ENCODE measurements at places on chromosomes 6 and 20.

DNA sequence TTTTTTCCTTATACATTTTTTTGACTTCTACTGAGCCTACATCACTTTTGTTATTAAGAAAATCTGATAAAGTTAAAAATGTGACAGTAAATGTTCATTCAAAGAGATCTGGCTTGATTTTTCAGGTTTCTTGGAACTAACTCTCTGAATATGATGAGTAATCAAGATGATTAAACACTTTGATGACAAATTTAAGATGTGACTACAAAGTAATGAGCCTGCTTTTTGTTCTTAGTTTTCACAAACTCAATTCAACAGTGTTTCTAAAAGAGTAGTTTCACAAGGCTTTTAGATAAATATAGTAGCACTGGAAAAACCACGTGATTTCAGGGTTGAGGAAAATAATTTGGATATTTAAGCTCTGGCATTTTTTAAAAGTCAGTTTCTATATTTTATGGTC lies 37.9 kb upstream of the HDDC2 start:
- no peak for DNase-seq

DNA sequence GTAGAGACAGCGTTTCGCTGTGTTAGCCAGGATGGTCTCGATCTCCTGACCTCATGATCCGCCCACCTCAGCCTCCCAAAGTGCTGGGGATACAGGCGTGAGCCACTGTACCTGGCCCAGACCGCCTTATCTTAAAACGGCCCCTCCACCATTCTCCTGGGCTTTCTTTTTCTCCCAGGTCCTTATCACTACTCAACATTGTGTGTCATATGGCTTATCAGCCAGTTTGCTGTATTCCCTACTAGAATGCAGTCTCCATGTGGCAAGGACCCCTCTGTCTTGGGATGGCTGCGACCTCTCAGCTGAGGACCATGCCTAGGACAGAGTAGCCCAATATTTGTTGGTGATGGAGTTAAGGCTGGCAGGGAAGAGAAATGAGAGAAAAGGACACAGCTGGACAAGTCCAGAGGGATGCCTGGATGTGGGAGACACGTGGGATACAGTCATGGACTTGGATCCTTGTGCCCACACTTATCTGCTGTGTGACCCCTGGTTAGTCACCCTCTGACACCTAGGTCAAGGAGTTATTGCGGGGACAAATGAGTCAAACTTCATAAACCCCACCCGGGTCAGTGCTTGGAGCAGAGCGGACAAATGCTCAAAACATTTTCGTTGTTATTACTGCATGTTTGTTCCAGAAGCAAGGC lies 24.0 kb downstream of the ADA start:
- DNase-seq: no peak

DNA sequence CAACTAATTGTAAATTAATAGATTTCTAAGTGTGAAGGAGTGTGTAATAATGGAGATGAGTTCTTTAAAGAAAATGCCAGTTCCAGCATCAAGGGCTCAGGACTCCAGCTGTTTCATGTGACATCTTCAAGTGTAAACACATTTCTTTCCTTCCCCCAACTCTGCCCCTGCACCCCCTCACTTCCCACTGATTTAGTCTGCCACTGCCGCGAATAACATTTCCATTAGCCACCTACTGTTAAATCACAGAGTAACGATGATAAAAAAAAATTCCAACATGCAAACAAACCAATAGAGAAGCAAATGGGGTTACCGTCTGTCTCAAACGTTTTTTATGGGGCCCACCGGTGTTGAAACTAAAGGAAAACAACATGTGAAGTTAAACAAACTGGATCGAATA lies 414.3 kb downstream of the SAMD5 start:
- no peak for DNase-seq

- DNase-seq: no peak
Measured at GRCh38 chr6:116278854-116279231, 887 bp downstream of the TSPYL1 start.

DNA sequence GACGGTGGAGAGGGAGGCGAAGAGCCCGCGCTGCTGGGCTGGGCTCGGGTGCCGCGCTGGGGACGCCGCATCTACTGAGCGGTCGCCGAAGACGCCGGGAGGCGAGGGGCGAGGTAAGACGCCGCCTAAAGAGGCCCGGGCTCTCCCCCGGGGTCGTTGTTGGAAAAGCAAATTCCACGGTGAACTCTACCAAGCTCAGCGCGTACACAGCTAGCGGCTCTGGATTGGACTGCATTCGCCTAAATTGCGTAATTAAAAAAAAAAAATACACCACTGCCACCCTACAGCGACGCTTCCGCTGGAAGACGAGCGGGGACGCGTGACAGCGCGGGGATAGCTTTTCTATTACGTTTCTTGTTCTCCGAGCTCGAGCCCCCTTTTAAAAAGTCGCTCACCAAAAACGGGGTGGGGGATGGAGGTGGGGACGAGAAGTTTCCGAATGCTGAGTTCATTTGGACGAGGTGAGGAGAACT lies 92.0 kb upstream of the PRDM1 start:
- DNase-seq: no peak

- no peak for DNase-seq
Measured at GRCh38 chr20:33653218-33653899, 8.8 kb upstream of the C20orf144 start.

GRCh38 chr6:163387317-163387716 lies 27.2 kb upstream of the QKI start:
- DNase-seq: no peak

DNA sequence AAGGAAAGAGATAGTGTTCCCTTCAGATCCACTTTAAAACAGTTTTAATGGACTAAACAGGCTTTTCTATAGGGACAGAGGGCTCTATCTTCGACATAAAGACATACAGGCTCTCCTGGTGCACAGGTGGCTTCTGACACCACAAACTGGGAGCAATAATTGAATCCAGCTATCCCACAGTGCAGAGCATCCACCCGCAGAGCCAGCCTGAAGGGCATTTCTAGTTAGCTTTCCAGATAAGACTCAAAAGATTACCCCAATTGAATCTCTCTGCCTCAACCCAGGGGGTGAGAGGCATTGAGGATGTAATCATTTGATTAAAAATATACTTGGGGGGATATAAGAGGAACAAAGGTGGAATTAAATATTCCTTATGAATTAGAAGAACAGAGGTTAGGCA lies 64.8 kb upstream of the BEND3 start:
- DNase-seq: no peak

DNA sequence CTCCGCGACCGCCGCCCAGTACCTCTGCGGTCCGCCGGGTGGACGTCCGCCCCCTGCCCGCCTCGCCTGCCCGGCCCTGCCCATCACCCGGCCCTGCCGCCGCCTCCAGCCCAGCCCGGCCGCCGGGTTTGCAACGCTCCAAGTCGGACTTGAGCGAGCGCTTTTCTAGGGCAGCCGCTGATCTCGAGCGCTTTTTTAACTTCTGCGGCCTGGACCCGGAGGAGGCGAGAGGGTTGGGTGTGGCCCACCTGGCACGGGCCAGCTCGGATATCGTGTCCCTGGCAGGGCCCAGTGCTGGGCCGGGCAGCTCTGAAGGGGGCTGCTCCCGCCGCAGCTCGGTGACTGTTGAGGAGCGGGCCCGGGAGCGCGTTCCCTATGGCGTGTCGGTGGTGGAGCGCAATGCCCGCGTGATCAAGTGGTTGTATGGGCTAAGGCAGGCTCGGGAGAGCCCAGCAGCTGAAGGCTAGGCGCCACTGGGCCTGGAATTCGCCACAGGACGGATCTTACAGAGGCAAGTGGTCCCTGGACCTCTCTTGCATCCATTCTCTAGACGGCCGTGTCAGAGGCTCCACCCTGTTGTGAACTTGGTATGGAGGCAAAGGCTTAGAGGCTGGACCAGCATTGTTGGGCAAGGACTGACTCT lies 11.8 kb downstream of the FAM110A start:
- no peak for DNase-seq

DNA sequence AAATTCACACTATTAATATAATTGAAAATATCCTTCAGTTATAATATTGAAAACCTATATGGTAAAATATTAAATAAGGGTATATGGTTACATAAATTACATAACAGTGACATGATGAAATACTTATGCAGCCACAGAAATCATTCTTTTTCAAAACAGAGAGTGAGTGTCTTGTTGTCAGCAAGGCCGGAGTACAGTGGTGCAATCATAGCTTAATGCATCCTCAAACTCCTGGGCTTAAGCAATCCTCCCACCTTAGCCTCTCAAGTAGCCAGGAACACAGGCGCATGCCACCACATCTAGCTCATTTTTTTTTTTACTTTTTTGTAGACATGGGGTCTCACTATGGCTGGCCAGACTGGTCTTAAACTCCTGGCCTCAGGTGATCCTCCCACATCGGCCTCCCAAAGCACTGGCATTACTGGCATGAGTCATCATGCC lies 40.4 kb downstream of the FAM8A1 start:
- DNase-seq: no peak

DNA sequence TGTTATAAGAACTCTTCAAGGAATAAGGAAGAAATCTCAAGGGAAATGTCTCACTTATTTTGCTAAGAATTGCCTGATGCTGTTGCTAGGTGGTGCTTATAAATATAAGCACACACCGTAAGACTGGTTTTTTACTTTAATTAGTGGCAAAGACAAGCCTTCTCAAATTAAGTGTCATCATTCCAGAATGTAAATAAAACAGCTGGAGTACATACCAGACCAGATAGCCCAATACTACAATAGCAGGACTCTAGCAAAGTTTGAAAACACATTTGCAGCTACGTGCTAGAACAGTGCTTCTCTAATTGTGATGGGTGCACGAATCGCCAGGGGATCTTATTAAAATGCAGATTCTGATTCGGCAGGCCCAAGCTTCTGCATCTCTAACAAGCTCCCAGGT lies 6.8 kb downstream of the CNKSR3 start:
- no peak for DNase-seq

DNA sequence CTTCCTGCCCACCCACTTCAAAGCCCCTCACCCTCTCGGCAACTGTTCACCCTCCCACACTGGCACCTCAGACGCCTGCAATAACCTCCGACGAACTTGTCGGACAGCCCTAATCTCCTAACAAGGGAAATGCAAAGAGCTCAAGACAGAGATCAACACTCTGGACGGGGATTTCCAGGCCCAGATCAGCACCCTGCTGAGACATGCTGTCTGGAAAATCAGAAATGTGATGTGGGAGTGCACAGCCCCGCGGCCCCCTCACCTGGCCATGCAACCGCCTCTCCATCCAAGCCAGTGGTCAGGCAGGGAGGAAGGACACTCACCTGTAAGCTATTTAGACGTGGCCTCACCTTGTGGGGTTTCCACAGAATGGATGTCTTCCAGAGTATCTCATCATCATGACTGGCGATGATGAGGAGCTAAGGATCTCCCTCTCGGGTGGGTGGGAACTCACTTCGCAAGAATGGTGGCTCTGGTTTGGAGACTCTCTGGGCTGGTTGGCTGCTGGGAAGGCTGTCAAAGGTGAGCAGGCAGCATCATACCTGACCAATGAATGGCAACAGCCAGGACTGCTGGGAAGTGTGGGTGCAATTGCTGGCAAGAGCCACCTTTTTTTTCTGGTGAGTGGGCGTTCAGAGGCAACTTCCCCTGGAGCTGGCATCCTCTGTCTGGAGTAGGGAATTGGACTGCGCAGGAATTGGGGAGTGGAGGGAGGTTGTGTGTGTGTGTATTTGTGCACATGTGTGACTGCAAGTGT lies 28.1 kb upstream of the ADTRP start:
- DNase-seq: no peak

GRCh38 chr20:4283016-4283415 lies 267.7 kb upstream of the RNF24 start:
- no peak for DNase-seq

DNA sequence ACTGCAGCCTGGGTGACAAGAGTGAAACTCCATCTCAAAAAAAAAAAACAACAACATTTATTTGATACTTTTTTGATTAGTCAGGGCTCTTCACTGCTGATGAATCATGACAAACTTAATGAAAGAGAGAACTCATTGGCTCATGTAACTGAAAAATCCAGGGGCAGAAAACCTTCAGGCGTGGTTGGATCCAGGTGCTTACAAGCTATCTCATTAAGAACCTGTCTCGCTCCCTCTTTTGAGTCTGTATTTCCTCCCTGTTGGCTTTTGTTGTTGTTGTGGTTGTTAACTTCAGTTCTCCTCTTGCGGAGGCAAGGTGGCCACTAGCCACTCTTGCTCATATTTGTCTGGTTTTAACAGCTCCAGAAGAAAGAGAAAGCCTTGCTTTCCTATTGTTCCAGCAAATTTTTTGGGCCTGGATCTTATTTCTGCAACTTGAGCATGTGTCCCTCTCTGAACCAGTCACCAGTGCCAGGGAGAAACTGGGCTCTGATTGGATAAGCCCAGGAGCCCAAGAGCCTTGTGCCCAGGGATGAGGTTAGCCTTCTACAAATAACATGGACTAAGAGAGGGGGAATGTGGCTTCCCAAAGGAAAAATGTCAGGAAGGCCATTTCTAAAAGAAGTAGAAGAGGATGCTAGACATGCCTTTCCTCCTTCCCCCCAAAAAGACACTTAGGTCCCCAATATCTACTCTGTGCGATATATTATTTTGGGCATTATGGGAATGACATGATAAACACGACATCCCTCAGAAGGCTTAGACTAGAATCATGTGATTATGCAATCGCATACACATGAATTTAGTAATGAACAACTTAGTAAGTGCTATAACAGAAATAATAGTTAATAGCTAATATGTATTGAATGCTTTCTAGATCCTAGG lies 64.5 kb downstream of the PHACTR2 start:
- DNase-seq: no peak

- no peak for DNase-seq
Measured at GRCh38 chr6:153123801-153124200, 7.3 kb downstream of the RGS17 start.

DNA sequence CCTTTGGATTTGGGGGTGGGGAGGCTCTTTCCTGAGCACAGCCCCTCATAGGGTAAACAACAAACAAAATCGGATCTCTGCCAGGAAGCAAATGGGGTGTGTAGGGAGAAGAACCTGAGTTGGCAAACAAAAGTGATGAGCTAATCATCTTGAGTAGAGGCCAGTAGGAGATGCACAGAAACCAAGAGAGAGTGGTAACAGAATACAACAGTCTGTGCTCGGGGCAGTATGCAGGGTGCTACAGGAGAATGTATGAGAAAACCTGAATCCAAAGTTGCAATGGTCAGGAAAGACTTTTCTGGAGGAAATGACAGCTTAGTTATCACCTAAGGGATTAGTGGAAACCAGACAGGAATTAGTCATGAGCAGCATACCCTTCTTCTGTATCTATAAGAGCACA lies 177.8 kb downstream of the CDKAL1 start:
- DNase-seq: no peak

DNA sequence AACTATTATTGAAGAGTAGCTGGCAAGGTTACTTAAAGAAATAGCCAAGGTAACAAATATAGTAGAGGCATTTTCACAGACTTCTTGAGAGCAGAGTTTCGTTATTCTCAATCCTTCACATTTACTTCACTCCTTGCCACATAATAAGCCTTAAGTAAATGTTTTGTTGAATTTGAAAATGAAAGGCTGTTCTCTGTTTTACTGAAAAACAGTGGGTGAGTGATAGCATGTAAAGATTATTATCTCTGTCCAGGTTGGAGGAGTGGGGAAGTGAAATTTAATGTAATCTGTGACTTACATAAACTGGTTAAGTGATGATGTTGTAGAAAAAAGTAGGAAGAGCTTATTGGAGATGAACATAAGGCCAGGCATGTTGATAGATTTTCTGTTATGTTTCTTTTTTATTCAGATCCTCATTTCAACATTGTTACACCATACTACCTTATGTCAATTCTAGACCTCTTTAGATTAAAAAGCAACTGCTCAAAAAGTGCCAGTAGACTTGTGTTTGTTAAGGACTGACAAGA lies 55.0 kb downstream of the QKI start:
- DNase-seq: no peak

GRCh38 chr6:33824461-33825154 lies 20.8 kb upstream of the MLN start:
- no peak for DNase-seq

GRCh38 chr20:31605902-31606803 lies 1.1 kb downstream of the ID1 start:
- no peak for DNase-seq

All from NCI-H1417 treated with DMSO at 0.1 percent for 48 hours (cell line).